CD4-positive, alpha-beta T cell treated with Interleukin-6 at 100 ng/mL for 8 hours (primary cell): ENCODE measurements at places on chromosomes 6 and 20.

DNA sequence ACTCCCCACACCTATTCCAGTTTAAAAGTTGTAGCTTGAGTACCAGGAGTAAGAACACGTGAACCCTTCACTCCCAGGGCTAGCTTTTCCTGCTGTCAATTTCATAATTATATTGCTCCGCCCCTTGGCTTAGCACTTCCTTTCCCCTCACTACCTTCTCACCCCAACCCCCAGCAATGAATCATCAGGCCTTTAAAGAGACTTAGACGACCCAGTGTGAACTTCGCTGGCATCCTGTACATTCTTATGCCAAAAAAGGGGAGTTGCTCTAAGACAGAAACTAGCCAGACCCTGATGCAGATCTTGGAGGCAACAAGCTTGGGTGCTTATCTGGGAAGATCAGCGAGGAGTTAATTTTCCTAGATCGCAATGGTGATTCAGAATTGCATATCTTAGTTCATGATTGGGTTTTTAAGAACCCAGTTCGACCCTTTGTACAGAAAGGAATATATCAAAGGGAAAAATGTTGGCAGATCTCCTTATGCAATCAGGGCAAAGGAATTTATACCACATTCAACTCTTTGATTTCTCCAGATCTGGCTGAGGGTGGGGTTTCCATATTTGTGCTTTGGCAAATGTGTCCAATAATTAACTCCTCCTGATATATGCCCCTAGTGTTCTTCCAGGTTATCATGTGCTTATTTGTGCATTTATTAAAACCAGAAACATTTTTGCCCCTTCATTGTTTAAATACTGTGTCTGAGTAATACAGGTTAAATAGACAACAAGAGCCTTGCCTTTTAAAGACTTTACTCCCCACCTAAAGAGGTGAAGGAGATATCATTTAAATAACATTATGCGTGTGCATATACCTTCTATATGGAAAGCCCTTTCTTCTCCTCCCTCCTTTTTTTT, 8.1 kb upstream of the ATXN1 start:
- DNase-seq: peak; percentile 78

- DNase-seq: no peak
Measured at GRCh38 chr20:43191946-43192863, 2.5 kb upstream of the PTPRT start.

DNA sequence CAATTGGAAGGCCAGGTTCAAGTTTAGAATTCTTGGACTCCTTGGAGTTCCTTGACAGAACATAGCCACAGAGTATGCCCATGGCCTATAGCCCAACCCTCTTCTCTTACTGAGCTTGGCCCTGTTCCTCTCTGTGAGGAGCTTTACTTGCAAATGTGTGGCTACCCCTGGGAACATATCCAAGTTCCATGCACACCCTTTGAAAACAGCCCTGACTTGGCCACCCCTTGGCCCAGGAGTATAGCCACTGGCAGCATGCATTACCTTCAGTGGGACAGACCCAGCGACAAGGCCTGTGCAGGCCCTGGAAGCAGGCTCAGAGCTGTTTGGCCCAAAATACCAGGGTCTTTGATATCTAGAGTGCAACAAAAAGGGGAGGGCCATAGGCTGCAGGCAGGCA, 19.5 kb upstream of the MAS1 start:
- DNase-seq: no peak

- no peak for DNase-seq
Measured at GRCh38 chr6:101722991-101723579, 329.6 kb downstream of the GRIK2 start.

DNA sequence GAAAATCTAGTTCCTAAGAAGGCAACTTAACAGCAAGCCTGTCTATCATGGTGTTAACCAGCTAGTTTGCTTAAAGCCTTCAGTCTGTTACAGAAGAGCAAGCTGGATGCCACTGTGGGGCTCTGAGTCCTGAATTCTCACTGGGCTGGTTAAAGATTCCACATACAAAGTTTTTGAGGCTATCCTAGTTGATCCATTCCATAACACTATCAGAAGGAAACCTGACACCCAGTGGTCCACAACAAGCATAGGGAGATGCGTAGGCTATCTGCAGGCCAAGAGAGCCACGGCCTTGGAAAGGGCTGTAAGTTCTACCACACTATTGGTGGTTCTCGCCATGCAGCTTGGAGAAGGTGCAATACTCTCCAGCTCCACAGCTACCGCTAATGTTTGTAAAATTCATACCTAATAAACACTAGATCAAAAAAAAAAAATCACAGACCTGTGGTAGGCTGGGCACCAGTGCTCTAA, 420 bp upstream of the MCCD1 start:
- no peak for DNase-seq

DNA sequence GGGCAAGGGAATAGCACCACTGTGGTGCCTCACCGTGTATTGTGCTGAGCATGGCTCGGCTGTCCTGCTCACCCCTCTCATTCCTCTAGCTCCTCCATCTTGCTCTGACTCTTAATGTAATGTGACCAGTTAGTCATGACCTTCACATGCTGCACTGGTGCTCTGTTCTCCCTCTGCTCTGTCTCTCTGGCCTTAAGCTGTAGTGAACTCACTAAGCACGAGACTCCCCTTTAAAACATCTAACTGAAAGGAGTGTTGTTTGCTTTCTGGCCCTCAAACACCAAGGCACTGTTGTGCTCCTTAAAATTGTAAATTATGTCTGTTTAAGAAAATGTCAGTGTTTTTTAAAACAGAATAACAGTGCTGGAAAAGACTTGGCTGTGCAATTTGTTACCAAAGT, 140.4 kb downstream of the HDGFL1 start:
- no peak for DNase-seq

DNA sequence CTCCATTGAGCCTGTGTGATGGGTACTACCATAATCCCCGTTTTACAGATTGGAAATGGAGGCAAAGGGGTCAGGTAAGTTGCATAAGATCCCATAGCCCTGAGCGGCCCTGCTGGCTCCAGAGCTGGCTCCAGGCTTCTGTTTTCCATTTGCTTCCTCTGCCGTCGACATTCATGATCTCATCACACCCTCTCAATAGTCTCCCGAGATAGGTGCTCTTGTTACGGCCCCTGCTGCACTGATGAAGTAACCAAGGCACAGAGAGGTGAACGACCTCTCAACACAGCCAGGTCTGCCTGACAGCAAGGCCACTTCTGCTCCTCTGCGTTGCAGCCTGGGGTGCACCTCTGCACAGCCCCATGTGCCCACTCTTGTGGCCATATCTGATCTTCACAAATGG, 16.9 kb downstream of the CDH22 start:
- DNase-seq: no peak
